LoVo (cell line): ENCODE measurements at places on chromosomes 5 and 9.
A peak's percentile ranks its signal among the peaks of the same experiment; 100 is the strongest.

- DNase-seq, result no peak
Measured at GRCh38 chr5:109242518-109242917, 167.3 kb downstream of the PJA2 start.

GRCh38 chr9:13266167-13266566, 13.3 kb downstream of the MPDZ start:
- DNase-seq, result no peak

DNA sequence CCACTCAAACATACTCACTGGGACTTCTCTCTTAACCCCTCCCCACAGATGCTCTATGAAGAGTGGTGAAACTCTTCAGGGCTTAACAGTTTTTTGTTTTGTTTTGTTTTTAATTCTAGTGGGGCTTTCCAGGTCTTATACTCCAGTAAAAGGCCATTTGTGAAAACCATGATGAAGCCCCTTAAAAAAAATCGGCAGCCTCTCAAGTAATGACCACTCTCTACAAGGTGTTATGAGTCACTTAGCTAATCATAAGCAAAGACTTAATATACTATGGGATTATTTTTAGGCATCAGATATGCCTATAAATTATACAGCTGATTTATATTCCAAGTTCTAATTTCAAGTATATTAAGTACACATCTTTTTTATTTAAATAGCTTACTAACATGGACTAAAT, 607.9 kb downstream of the RAB3C start:
- DNase-seq, result no peak

DNA sequence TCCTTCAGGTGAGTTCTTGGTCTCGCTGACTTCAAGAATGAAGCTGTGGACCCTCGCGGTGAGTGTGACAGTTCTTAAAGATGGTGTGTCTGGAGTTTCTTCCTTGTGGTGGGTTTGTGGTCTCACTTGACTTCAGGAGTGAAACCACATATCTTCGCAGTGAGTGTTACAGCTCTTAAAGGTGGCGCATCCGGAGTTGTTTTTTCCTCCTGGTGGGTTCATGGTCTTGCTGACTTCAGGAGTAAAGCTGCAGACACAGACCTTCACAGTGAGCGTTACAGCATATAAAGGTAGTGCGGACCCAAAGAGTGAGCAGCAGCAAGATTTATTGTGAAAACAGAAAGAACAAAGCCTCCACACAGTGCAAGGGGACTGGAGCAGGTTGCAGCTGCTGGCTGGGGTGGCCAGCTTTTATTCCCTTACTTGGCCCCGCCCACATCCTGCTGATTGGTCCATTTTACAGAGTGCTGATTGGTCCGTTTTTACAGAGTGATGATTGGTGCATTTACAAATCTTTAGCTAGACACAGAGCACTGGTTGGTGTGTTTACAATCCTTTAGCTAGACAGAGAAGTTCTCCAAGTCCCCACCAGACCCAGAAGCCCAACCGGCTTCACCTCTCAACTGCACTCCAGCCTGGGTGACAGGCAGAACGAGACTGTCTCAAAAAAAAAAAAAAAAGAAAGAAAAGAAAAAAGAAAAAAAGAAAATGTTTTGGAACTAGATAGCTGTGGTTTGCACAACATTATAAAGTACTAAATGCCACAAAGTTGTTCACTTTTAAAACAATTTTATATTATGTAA, 9.1 kb upstream of the ERMP1 start:
- no peak for DNase-seq

GRCh38 chr5:39518516-39518915, 93.7 kb upstream of the DAB2 start:
- no peak for DNase-seq

DNA sequence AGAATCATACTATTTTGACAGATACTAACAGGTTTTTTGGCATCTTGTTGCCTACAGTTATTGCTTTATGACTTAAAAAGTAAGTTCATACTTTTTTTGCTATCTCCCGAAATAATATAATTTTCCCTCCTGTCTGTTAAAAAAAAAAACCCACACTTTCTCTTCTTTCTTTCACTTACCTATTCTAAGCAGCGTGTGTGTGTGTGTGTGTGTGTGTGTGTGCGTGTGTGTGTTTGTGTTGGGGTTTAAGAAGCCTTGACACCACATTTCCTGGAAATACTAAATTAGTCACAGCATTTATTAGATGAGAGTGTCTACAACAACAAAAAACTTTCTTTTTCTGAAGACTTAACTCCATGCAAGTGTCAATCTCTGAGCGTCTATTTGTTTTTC, 12.4 kb downstream of the TNFAIP8 start:
- no peak for DNase-seq

DNA sequence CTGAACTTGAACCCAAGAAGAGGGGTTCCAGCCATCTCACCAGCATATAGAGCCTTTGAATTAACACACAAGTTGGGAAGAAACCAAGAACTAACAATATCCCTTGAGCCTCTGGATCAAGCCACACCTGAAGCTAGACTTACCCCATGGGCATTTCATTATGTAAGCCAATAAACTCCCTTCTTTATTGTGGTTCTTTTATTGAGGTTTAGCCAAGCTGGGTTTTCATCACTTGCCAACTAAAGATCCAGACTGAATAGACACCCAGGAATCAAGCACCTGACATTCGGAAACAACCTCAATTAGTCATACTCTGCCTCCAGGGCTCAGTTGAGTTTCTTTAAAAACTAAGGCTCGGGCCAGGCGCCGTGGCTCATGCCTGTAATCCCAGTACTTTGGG, 226.7 kb downstream of the AGTPBP1 start:
- peak; percentile 57 for DNase-seq

GRCh38 chr5:9543311-9543920, 2.5 kb downstream of the SEMA5A start:
- no peak for DNase-seq

- no peak for DNase-seq
Measured at GRCh38 chr5:180137401-180138213, 66.0 kb upstream of the RNF130 start.

- DNase-seq, result no peak
Measured at GRCh38 chr5:108280248-108280647, 101.7 kb downstream of the FBXL17 start.

DNA sequence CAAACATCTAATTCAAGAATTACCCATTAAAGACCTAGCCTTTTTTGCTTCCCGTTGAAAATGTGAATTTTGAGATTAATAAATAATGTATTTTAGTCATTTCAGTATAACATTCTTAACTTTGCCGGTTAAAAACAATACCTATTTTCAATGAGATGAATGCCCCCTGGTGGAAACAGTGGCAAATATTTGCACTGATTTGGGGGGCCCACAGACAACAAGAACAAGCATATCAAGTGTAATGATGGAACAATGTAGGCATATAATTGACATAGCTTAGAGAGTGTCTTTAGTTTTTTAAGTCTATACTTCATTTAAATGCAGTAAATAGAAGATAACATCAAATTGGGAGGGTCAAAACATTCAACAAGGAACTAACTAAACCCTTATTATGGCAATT, 111.9 kb downstream of the NTRK2 start:
- DNase-seq, result peak; percentile 3

DNA sequence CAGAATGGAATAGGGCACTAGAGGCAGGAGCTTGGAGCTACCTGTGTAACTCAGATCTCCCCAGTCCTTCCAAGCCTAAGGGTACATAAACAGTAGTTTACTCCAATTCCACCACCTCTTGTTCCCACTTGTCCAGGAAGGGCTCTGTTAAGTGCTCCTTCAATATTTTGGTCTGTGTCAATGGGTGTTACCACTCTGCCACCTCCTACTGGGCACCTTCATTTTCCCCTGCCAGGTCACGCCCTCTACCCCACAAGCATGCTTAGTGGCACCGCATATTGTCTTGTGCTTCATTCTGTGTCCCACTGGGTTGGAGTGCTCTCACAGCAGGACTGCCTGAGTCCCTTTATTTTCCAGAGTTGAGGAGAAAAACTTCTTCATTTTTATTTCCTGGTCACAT, 459.8 kb downstream of the ARHGEF28 start:
- no peak for DNase-seq

GRCh38 chr9:126617003-126617822, 3.5 kb downstream of the LMX1B start:
- no peak for DNase-seq

- DNase-seq, result no peak
Measured at GRCh38 chr5:64939772-64940510, 171.2 kb downstream of the CWC27 start.

GRCh38 chr9:16985559-16986348, 115.3 kb upstream of the BNC2 start:
- DNase-seq, result no peak

DNA sequence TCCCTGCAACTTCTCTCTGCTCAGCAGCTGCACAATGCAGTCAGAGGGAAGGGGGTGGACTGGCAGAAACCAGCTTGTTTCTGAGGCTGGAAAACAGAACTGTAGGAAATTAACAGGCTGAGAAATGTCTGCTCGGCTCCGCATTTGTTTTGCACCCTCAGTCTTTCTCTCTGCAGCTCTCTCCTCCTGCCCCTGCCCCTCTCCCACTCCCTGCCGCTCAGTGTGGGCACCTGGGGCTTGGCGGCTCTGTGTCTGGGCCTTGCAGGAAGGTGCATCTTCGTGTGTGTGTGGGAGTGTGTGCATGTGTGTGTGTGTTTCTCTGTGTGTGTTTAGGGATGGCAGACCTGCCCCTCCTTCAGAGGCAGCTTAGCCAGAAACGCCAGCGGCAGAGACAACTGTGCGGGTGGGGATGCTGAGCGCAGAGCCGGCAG, 53.0 kb downstream of the PCDH1 start:
- DNase-seq, result no peak

GRCh38 chr9:14218253-14218652, 95.7 kb downstream of the NFIB start:
- DNase-seq, result no peak

- DNase-seq, result no peak
Measured at GRCh38 chr9:5274770-5275169, 29.7 kb downstream of the RLN2 start.

DNA sequence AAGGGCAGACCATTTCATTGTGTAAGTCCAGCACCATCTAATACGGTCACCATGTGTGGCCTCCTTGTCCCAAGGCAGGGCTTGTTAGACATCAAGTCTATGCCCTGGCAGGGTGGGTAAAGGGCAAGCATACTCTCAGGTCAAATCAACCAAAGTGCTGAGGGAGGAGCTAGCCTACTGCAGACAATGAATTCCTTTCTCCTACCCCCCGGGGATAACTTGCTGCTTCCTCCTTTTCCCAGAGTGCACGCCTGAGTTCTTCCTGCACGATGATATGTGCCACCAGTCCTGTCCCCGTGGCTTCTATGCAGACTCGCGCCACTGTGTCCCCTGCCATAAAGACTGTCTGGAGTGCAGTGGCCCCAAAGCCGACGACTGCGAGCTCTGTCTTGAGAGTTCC, 71.4 kb downstream of the RFK start:
- no peak for DNase-seq

DNA sequence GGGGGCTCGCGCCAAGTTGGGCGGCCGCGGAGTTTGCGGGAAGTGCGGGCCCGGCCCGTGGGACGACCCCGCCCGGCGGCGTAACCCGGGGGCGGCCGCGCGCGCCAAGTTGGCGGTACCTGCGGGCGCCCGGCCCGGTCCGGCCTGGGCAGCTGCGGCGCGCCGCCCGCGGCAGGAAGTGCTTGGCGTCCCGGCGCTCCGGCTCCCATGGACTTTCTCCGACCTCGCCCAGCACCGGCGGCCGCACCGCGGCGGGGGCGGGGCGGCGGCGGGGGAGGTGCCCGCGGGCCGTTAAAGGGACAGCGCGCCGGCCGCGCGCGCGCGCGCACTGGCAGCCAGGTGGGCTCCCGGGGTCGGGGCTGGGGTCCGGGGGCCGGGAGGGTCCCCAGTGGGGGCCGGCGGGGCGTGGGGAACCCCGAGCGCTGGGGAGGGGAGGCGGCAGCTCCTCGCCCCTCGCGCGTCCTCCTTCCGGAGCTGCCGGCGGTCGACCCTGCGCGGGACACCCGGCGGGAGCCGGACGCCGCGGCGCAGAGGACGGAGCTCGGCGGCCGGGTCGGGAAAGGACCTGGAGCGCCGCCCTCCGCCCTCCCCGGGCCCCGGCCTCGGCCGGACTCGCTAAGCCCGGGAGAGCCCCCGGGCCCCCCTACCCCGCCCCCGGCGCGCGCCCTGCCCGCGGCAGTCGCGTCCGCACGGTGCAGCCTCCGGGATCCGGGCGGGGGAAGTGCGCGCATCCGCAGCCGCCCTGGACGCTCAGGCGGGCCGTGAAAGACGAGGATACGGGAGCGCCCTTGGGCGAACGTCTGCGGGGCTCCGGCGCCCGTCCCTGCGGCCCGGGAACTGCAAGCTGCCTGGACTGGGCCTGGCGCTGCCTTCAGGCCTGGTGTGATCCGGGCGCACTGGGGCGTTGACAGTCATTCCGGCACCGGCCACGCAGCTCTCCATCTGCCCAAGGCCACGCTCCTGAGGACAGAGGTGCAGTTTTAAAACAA, at the start of gene NACC2:
TSS of gene NACC2 (minus strand) at position 220 of the 989 bp plus-strand sequence. CDS start 44,768 bp downstream, outside the sequence.
- DNase-seq, result peak; percentile 72

GRCh38 chr5:32506799-32507198, 62.3 kb upstream of the ZFR start:
- no peak for DNase-seq

DNA sequence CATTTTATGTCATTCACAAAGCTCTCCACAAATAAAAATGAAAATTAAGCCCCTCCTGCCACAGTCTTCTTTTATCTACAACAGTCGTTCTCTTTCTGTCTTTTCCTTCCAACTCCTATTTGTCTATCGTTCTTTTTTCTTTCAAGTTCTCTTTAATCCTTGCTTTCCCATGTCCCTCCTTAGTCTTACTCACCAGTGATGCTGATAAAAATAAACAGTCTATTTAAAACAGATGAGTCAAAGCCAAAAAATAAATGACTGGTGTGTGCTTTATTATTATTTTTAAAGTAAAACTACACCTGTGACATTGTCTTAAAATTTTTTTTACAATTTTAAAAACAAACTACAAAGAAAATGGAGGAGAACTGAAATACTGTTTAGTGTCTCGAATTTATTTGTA, 137.1 kb upstream of the TMEM161B start:
- DNase-seq, result no peak

GRCh38 chr5:1227667-1228066, 2.5 kb downstream of the SLC6A18 start:
- peak; percentile 78 for DNase-seq

DNA sequence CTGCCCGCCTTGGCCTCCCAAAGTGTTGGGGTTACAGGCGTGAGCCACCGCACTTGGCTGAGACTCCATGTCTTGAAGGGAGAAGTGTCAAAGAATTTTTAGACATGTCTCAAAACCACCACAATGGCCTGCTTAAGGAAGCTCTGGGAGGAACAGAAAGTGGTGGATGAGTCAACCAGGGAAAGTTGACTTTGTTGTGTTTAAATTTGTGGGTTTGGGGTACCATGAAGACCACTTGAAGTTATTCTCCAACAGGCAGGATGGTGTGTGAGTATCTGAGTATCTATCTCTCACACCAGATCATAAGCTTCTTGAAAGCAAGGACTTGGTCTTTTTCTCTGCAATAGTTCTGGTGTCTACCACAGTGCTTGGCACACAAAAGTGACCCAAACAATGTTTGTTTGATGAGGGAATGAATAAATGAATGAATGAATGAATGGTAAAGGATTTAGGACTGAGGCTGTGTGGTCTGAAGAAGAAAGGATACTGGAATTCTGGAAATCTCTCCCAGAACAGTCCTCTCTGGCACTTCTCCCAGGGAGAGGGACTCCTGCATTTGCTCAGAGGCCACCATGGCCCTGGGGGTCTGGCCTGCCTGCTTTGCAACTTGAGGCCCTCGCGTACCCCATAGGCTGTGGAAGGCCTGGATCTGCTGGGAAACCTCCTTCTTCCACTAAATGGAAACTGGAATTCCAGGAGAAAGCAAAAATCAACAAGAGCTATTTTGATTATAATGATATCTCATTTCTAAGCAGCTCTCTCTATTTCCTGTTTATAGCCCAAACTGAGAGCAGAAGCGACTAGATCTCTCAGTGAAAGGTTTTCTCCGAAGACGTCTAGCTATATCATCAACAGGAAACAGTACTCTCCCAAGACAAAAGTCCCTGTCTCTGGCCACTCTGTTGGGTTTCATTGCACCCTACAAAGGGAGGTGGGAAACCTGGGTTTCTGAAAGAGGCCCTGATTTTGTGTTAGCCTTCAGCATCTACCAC, 187.9 kb downstream of the PALM2AKAP2 start:
- no peak for DNase-seq
